Myometrial cell (primary cell): ENCODE measurements at places on chromosomes 6 and 20. TPM values are rescaled to one million over a fixed set of nuclear protein-coding genes. Genes with fewer than 3 reads are reported as not detected.

The MYH7B gene
- total RNA-seq = under 0.01 TPM in 1 of 2 replicates, not detected in the other

The TEAD3 gene
- 23.6 and 27.5 TPM in 2 replicates for total RNA-seq

The ITPA gene
- 81.3 and 85.6 TPM in 2 replicates for total RNA-seq

The ZDHHC14 gene
- 3.2 and 4.3 TPM in 2 replicates for total RNA-seq

The PRL gene
- total RNA-seq = not detected in 2 replicates

The TMC2 gene
- total RNA-seq = not detected in 2 replicates

The C20orf204 gene
- under 0.01 TPM in 1 of 2 replicates, not detected in the other for total RNA-seq

The TRAPPC3L gene
- not detected in 2 replicates for total RNA-seq

The COX4I2 gene
- not detected in 2 replicates for total RNA-seq

The SH3BGRL2 gene
- total RNA-seq = 8.3 and 8.6 TPM in 2 replicates

The ADRM1 gene
- 186 and 199 TPM in 2 replicates for total RNA-seq

The VGLL2 gene
- not detected in 2 replicates for total RNA-seq

The EEF1A2 gene
- 0.58 TPM in 1 of 2 replicates, not detected in the other for total RNA-seq

The KCNK17 gene
- total RNA-seq = not detected in 2 replicates

The CASP8AP2 gene
- total RNA-seq = 3.7 and 4.8 TPM in 2 replicates

The TFAP2A gene
- not detected in 2 replicates for total RNA-seq

The ELOVL4 gene
- 9.8 and 10.8 TPM in 2 replicates for total RNA-seq

The TTBK1 gene
- not detected in 2 replicates for total RNA-seq

The COL9A3 gene
- 1.4 and 2.3 TPM in 2 replicates for total RNA-seq

The DAAM2 gene
- total RNA-seq = 0.29 and 0.35 TPM in 2 replicates

The VSX1 gene
- total RNA-seq = not detected in 2 replicates

The SLC13A3 gene
- 3.0 and 4.6 TPM in 2 replicates for total RNA-seq

The SLC32A1 gene
- not detected in 2 replicates for total RNA-seq

The RAET1L gene
- total RNA-seq = not detected in 2 replicates

The PRDM13 gene
- not detected in 2 replicates for total RNA-seq

The SMOC2 gene
- total RNA-seq = not detected in 2 replicates

The SIRPB1 gene
- total RNA-seq = 1.2 and 1.8 TPM in 2 replicates

The DEFB124 gene
- total RNA-seq = not detected in 2 replicates
